Activated T-cell treated with anti-CD3 and anti-CD28 coated beads, Interleukin-2, amount 50 U/mL, for 4 hours (primary cell): ENCODE measurements at places on chromosomes 6 and 20. TPM values are rescaled to one million over a fixed set of nuclear protein-coding genes. Genes with fewer than 3 reads are reported as not detected.

DNA sequence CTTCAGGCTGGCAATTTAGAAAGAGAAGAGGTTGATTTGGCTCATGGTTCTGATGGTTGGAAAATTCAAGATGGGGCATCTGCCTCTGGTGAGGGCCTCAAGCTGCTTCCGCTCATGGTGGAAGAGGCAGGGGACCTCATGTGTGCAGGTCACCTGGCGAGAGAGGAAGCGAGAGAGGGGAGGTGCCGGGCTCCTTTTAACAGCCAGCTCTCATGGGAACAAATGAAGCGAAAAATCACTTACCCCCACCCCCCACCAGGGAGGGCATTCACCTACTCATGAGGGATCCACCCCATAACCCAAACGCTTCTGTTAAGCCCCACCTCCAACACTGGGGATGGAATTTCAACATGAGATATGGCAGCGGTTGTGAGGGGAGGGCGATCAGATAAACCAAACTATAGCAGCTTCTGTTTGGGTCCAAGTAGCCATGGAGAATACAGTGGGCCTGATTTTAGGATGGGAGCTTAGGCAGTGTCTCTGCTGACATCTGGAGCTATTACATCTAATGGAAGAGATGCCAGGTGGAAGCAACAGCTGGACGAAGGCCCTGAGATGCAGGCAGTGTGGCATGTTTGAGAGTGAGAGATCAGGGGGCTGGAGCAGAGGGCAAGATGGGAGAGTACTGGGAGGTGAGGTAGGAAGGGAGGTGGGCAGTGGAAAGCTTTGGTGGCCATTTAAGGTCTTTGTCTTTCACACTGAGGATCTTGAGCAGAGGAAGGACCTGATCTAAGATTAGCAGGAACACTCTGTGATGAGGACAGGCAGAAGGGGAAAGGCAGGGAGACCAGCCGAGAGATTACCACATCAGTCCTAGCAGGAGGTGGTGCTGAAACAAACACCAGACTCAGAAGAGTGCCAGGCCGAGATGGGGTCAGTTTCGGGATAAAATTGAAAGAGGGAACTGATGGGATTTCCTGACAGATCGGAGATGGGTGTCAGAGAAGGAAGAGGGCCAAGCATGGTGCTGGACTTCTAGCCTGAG is 161.8 kb downstream of the NFATC2 start:
- no peak for DNase-seq

- no peak for DNase-seq
Measured at GRCh38 chr6:111970426-111970825, 83.5 kb upstream of the CCN6 start.

GRCh38 chr6:7264686-7265384 is 48.2 kb downstream of the SSR1 start:
- DNase-seq: no peak

GRCh38 chr20:35768731-35769664 is 2.8 kb upstream of the PHF20 start:
- peak; percentile 15 for DNase-seq

- no peak for DNase-seq
Measured at GRCh38 chr6:15631432-15631831, 31.4 kb downstream of the DTNBP1 start.

LHFPL5 gene
- total RNA-seq: not detected
